ENCODE measurements at places on chromosomes 6 and 20. TPM values are rescaled to one million over a fixed set of nuclear protein-coding genes. Genes with fewer than 3 reads are reported as not detected.

The PRL gene
- not detected for total RNA-seq

GRCh38 chr6:15547400-15547799, 115.4 kb downstream of the DTNBP1 start:
- DNase-seq, result no peak

The POPDC3 gene
- total RNA-seq, result not detected

The KHDRBS2 gene
- total RNA-seq, result not detected

DNA sequence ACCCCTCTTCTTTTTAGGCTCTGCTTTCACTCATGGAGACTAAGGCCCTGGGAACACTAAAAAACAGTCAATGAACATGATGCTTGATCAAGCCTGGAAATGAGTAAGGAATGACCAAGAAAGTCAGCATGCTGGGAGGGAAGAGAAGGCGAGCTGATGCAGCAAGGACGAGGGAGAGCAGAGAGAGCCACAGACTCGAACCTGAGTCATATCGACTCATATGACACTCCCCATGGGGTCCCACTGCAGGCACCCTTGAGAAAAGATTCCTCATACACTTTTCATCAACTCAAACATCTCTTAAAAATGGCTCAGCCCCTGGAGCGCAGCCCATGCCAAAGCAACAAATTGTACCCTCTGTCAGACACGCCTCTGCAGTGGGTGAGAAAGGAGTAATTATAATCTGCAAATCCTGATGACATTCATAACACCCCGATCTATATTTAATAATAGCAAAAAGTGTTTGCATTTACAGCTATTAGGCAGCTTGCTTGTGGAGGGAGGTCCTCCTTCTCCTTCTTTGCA, 127.2 kb downstream of the F13A1 start:
- no peak for DNase-seq

GRCh38 chr20:34268851-34269636, 27.8 kb downstream of the ASIP start:
- DNase-seq, result peak; percentile 26

- DNase-seq, result no peak
Measured at GRCh38 chr6:127748290-127748689, 152.6 kb downstream of the THEMIS start.

GRCh38 chr6:160960839-160961238, 30.7 kb upstream of the MAP3K4 start:
- DNase-seq, result no peak

DNA sequence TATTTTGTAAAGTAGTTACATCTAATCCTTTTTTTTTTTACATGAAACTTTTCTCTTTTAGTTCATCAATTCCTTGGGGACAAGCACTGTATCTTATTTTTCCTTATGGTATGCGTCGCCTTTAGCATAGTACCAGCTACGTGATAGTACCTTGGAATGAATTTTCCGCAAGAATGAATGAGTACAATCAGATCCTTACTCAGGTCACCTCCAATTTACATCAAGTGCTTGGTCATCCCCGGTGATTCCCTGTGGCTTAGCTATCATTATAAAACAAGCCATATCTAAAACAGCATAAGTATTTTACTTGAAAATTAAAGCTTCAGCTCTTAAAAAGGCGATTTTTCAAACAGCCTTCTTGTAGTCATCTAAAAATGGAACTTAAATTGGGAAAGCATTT, 680.4 kb upstream of the MAP3K7 start:
- no peak for DNase-seq

- no peak for DNase-seq
Measured at GRCh38 chr6:5162355-5162754, 77.2 kb downstream of the PPP1R3G start.

DNA sequence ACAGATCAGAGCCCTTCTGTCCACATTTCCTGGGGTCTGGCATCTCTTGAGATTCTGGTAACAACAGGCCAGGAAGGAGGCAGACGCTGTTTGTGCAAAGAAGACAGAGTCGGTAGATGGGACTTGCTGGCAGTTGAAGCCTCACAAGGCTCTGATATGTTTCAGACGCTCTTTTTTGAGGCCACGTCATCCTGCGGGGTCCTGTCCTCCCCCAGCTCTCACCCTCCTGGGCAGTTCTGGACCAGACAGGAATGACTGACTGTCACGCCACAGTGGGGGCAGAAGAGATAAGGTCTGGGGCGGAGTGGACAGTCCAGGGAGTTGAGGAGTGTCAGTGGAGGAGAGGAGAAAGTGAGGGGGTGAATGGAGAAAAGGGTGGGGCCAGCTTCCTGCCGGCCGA, 87.1 kb upstream of the SULF2 start:
- no peak for DNase-seq

The PRICKLE4 gene
- total RNA-seq, result not detected

GRCh38 chr20:1710484-1710883, 52.9 kb upstream of the SIRPG start:
- no peak for DNase-seq
